Body of pancreas (tissue), 4 donors: ENCODE measurements at places on chromosomes 11 and 22. TPM values are rescaled to one million over a fixed set of nuclear protein-coding genes. Genes with fewer than 3 reads are reported as not detected.

Gene PTPRCAP
- 6.0 TPM for total RNA-seq

Gene AIFM3
- total RNA-seq, result 0.78 TPM

Gene ZP1
- not detected for total RNA-seq

Gene ACTN3
- not detected for total RNA-seq

Gene MEI1
- total RNA-seq, result not detected

Gene MFNG
- total RNA-seq, result 3.0 TPM

Gene CBX6
- 45.2 TPM for total RNA-seq

Gene SHISAL1
- total RNA-seq, result 1.6 TPM

Gene ANKK1
- total RNA-seq, result 0.78 TPM

DNA sequence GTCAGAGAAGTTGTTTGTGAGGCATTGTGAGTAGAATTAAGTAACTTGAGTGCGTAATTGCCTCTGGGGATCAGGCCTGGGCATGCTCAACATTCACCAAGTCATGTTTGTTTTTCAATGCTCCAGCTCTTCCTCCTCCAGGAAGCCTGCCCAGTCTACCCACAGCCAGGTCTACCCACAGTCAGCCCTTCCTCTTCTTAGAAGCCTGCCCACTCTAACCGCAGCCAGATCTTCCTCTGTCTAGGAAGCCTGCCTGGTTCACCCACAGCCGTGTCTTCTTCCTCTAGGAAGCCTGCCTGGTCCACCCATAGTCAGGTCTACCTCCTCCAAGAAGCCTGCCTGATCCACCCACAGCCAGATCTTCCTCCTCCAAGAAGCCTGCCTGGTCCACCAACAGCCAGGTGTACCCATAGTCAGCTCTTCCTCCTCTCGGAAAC lies 25.0 kb downstream of the LRP5 start:
- no peaks in the 10 kb centered on the region for H3K27me3 ChIP-seq
- no peak overlapping the region for H3K4me3 ChIP-seq
- H3K36me3 ChIP-seq, result no peaks in the 10 kb centered on the region
- H3K4me1 ChIP-seq, result peaks cover 16% of the 10 kb centered on the region
- DNase-seq, result no peak

DNA sequence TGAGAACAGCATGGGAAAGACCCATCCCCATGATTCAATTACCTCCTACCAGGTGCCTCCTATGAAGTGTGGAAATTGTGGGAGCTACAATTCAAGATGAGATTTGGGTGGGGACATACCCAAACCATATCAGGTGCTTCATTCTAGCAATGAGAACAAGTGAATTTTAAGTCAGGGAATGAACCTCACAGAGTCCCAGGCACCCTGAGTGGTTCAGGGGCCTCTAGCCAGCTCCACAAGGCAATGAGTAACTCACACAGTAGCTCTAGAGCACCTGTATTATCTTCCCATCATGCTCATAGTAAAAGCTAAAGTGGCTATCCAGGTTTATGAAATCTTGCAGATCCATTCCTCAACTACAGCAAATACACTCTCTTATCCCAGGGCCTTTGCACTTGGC lies 13.1 kb upstream of the ACCSL start:
- H3K4me3 ChIP-seq, result no peak overlapping the region
- no peak overlapping the region for H3K27ac ChIP-seq
- no peak for DNase-seq
- H3K36me3 ChIP-seq, result no peaks in the 10 kb centered on the region
- H3K27me3 ChIP-seq, result no peaks in the 10 kb centered on the region

DNA sequence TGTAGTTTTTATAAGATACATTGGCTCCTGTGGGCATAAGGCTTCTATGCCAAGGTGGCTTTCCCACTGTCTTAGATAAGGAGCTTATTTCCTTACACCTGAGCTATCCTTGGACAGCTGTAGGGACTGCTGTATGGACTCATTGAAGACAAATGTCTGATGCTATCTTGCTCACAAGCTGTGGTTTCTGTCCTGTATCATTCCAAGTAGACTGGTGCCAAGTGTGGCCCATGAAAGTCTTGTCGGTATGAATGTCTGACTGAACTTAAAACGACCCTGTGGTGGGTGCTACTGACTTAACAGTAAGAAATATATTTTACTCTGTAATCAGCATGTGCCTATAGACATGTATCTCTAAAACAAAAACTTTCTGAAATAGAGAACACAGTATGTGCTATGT lies 45.0 kb downstream of the LARGE2 start:
- no peaks in the 10 kb centered on the region for H3K27me3 ChIP-seq
- DNase-seq, result no peak
- H3K36me3 ChIP-seq, result no peaks in the 10 kb centered on the region
- H3K4me3 ChIP-seq, result no peak overlapping the region
- no peak overlapping the region for H3K27ac ChIP-seq

DNA sequence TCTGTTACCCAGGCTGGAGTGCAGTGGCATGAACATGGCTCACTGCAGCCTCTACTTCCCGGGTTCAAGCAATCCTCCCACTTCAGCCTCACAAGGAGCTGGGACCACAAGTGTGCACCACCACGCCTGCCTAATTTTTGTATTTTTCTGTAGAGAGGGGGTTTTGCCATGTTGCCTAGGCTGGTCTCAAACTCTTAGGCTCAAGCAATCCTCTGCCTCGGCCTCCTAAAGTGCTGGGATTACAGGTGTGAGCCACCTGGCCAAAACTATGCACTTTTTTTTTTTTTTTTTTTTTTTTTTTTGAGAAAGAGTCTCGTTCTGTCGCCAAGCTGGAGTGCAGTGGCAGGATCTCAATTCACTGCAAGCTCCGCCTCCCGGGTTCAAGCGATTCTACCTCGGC lies 12.4 kb upstream of the CLDN5 start:
- no peak for DNase-seq
- H3K27ac ChIP-seq, result no peak overlapping the region
- H3K36me3 ChIP-seq, result no peaks in the 10 kb centered on the region
- no peak overlapping the region for H3K4me3 ChIP-seq
- H3K4me1 ChIP-seq, result no peaks in the 10 kb centered on the region
- no peaks in the 10 kb centered on the region for H3K27me3 ChIP-seq

DNA sequence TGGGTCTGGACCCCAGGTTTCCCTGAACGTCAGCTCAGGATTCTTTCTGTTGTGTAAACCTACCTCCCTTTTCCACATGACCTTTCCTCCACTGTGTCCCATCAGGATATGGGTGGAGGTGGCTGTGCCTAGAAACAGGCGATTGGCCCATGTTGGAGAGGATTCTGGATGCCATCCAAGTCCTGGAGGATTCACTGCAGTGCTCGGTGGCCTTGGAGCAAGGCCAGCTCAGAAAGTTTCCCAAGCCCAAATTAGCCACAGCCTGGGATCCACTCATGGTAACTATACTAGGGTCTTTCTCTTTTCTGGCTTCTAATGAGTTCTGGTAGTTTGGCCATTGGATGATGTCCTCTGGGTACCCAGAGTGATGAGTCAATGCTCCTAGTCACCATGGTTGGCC lies 141.6 kb downstream of the SNX19 start:
- H3K4me3 ChIP-seq, result no peak overlapping the region
- no peaks in the 10 kb centered on the region for H3K27me3 ChIP-seq
- H3K27ac ChIP-seq, result no peak overlapping the region
- H3K36me3 ChIP-seq, result no peaks in the 10 kb centered on the region
- DNase-seq, result peak; percentile 19
- H3K4me1 ChIP-seq, result no peaks in the 10 kb centered on the region

GRCh38 chr22:37229805-37230672 lies 14.0 kb downstream of the RAC2 start:
- H3K4me3 ChIP-seq, result no peak overlapping the region
- no peak overlapping the region for H3K27ac ChIP-seq
- peaks cover 15% of the 10 kb centered on the region for H3K4me1 ChIP-seq
- no peaks in the 10 kb centered on the region for H3K27me3 ChIP-seq
- peak; percentile 64 for DNase-seq

GRCh38 chr11:13338019-13338426 lies 60.4 kb downstream of the BMAL1 start:
- H3K27ac ChIP-seq, result no peak overlapping the region
- H3K27me3 ChIP-seq, result no peaks in the 10 kb centered on the region
- peaks cover 48% of the 10 kb centered on the region for H3K4me1 ChIP-seq

DNA sequence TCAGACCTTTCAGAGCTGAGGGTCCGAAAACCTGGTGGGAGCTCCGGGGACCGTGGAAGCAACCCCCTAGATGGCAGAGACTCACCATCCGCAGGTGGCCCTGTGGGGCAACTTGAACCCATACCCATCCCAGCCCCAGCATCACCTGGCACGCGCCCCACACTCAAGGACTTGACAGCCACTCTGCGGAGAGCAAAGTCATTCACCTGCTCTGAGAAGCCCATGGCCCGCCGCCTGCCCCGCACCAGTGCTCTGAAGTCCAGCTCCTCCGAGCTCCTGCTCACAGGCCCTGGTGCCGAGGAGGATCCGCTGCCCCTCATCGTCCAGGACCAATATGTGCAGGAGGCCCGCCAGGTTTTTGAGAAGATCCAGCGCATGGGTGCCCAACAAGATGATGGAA lies 2.0 kb downstream of the ARHGEF17 start:
- DNase-seq, result no peak
- H3K27me3 ChIP-seq, result no peaks in the 10 kb centered on the region
- H3K4me3 ChIP-seq, result no peak overlapping the region
- H3K4me1 ChIP-seq, result peaks cover 62% of the 10 kb centered on the region
- H3K27ac ChIP-seq, result peak overlapping the region; percentile 71

- H3K36me3 ChIP-seq, result no peaks in the 10 kb centered on the region
- H3K4me3 ChIP-seq, result no peak overlapping the region
- no peaks in the 10 kb centered on the region for H3K27me3 ChIP-seq
- DNase-seq, result peak; percentile 54
- H3K27ac ChIP-seq, result no peak overlapping the region
- peaks cover 40% of the 10 kb centered on the region for H3K4me1 ChIP-seq
Measured at GRCh38 chr11:14974515-14975251, 2.5 kb upstream of the CALCA start.

DNA sequence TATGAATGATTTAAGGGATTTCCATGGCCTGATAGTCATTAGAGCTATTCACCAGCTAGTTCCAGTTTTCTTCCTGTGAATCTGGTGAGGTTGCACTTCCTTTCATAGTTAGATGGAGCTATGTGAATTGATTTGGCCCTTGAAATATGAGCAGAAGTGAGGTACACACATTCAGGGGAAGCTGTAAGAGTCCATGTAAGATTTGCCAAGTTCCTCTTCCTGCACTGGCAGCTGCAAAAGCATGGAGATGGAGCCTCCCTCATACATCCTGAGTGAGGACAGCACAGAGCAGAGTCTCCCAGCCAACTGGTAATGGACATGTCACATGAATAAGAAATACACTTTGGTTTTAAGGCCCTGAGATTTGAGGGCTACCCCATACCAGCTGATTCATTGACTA lies 111.7 kb downstream of the CD44 start:
- no peak overlapping the region for H3K27ac ChIP-seq
- H3K4me3 ChIP-seq, result no peak overlapping the region
- no peaks in the 10 kb centered on the region for H3K36me3 ChIP-seq
- no peaks in the 10 kb centered on the region for H3K27me3 ChIP-seq
- DNase-seq, result no peak

DNA sequence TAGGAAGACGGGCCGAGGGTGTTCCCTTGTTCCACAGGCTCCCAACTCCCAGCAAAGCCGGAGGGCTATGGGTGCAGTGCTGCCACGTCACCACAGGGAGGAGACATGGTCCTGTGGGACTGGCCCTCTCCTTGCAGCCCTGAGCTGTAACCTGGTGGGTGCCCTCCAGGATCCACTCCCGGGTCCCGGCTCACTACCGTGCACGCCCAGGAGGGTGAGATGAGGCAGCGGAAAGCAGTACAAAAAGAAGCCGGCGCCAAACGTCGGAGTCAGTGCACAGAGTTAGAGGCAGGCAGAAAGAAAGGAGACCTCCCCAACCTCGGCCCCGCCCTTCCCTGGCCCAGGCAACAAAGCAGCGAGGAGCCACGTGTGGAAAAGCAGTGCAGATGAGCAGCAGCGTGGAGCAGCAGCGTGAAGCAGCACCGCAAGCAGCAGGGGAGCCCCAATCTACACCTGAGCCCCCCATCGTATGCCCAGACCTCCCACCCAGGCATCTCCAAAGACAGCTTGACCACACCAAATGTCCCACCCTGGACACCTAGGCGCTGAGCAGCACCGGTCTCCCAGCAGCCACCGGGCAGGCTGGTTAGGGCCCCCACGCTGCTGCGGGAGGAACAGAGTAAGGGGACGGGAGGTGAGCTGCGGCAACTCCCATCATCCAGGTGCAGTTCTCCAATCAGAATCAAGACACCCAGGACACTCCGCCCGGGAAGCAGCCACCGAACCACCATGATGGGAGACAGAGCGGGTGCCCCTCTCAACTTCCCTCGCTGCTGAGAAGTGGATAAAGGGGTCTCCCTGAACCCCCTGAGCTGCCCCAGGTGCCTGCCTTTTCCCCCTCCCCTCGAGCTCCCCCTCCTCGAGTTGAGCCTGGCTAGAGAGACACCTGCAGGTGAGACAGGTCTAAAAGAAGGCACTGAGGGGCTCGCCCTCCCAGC lies 28.8 kb downstream of the IGSF9B start:
- H3K36me3 ChIP-seq, result no peaks in the 10 kb centered on the region
- H3K4me3 ChIP-seq, result no peak overlapping the region
- H3K4me1 ChIP-seq, result peaks cover 9% of the 10 kb centered on the region
- H3K27ac ChIP-seq, result no peak overlapping the region
- no peaks in the 10 kb centered on the region for H3K27me3 ChIP-seq
- peak; percentile 74 for DNase-seq

DNA sequence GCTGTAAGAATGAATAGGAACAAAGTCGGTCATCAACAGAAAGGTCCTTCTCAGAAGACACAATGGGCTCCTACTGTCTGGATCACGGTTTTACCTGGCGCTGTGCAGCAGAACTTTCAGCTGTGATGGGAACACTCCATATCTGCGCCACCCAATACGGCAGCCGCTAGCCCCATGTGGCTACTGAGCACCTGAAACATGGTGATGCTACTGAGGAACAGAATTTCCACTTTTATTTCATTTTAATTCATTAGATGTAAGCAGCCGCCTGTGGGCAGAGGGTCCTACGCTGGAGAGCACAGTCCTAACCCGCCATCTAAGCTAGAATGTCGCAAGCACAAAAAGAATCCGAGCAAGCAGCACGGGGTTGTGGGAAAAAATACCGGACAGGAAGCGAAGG lies 2.7 kb downstream of the SULT4A1 start:
- DNase-seq, result no peak
- H3K27me3 ChIP-seq, result no peaks in the 10 kb centered on the region
- no peak overlapping the region for H3K27ac ChIP-seq
- no peak overlapping the region for H3K4me3 ChIP-seq
- H3K4me1 ChIP-seq, result no peaks in the 10 kb centered on the region
- H3K36me3 ChIP-seq, result no peaks in the 10 kb centered on the region

- peaks cover 59% of the 10 kb centered on the region for H3K4me1 ChIP-seq
- H3K27ac ChIP-seq, result peak overlapping the region; percentile 79
- no peaks in the 10 kb centered on the region for H3K27me3 ChIP-seq
Measured at GRCh38 chr11:74570266-74571061, 21.9 kb upstream of the POLD3 start.

DNA sequence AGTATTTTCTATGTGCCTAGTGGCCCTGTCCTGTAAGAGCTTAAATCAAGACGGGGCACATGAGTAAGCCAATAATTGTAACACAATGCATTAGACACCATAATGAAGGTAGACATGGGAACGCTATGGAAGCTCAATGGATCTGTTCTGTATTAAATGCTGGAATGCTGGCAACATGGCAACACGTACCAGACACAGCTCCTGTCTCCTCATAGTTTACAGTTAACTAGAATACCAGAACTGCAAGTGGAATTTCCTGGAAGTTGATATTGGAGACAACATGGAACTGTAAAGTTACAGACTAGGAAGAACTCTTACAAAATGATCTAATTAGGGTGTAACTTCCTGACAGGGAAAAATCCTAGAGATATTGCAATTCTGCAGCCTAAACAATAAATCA lies 12.4 kb downstream of the P4HA3 start:
- H3K4me3 ChIP-seq, result no peak overlapping the region
- no peak for DNase-seq
- H3K36me3 ChIP-seq, result no peaks in the 10 kb centered on the region
- no peak overlapping the region for H3K27ac ChIP-seq

GRCh38 chr11:112211536-112211935 lies 14.7 kb upstream of the PTS start:
- no peak overlapping the region for H3K4me3 ChIP-seq
- DNase-seq, result no peak
- H3K27ac ChIP-seq, result no peak overlapping the region
